ENCODE measurements at places on chromosomes 7 and 10.

DNA sequence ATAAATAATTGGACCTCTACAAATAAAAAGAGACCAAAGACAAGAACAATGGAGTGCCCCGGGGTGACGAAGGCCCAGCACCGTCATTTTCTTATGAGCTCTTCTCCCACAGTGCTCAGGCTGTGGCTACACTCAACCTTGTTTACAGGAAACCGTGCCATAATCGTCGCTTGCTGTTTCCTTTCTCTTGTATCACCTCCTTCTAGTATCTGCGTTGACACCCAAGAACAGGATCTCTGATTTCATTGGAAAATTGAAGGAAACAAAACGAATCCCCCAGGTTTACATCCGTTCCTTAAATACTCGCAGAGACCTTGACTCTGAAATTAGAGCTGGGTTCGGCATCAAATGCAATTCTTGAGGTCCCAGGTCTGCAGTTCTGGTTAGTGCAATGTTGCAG is 1.7 kb upstream of the IGFBP3 start:
- DNase-seq: no peak

GRCh38 chr7:26853788-26854393 is 10.5 kb downstream of the SKAP2 start:
- no peak for DNase-seq

GRCh38 chr10:16673443-16673842 is 143.8 kb downstream of the RSU1 start:
- DNase-seq: no peak

DNA sequence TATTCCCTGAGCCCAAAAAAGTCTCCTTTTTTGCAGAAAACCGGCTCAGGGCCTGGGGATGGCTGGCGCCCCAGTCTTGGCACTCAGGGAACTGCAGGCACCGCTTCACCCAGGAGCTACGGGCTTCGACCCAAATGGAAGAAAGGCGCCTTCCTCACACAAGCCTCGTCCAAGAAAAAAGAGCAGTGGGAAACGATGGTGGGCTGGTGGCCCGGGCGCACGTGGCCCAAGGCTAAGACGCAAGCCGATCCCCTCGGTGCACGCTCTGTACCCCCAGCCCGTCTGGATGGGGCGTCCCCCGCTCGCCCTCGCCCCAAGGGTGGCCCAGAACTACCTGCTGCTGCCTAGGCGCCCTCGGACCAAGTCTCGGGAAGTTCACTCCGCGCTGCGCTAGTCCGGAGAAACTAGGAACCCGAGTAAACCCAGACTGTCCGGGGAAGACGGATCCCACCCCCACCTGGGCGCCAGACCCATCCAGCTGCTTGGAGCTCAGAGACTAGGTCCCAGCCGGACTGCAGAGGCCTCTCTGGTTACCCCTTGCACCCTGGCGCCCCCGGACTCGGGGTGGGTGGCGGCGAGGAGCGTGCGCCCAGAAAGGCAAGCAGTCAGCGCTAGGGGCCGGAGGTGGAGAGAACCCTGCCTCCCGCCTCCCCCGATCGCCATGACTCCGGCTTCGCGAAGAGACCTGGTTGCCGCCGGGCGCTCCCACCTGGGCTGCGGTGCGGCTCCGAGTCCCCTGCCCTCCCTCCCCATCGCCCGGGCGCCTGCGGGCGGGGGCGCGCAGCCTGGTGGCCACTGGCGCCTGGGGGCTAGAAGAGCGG is 76.4 kb downstream of the CALN1 start:
- DNase-seq: no peak
